ENCODE measurements at places on chromosomes 7 and 10.

- no peak for DNase-seq
These were observed 338.1 kb upstream of the SEMA3C start for GRCh38 chr7:81256991-81257390.

- DNase-seq = no peak
These were observed 68.0 kb downstream of the PIP4K2A start for GRCh38 chr10:22646388-22646853.

DNA sequence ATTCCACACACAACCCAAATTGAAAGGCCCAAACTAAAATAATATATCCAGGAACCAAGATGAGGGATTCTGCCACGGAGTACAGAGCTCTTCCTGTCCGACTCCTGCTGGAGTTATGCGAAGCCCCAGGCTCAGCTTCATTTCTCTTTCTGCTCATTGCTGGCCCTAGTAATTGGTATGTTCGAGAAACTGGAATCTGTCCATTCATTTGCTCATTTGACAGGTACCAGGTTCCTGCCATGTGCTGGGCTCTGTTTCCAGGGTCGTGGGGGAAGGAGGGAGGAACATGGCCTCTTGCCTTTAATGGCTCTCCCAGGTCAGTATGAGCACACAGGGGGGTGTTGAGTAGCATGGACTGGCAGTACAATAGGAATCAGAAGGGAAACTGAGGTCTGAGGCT lies 179.2 kb upstream of the SHH start:
- DNase-seq = no peak

- DNase-seq = no peak
These were observed 103.9 kb downstream of the SLC37A3 start for GRCh38 chr7:140294454-140294853.

DNA sequence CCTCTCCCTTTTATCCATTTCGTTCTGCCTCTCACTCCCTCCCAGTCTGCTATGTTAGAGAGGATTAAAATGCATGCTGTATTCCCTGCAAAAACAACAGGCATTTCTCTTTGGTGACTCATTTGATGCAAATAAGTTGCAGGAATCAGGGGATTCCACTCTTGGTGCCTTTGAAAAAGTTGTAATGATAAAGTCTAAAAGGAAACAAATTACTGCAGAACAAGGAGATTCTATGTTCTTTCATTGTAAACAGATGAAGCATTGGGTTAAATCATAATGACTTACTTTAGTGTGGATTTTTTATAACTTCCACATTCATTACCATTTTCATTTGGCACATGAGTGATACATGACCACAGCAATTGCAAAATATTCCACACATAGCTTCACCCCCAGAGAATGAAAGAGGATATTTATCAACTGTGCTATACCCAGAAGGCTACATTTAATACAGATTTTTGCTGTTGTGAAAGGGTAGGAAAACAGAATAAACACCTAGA lies 33.4 kb upstream of the ABLIM1 start:
- DNase-seq = no peak

DNA sequence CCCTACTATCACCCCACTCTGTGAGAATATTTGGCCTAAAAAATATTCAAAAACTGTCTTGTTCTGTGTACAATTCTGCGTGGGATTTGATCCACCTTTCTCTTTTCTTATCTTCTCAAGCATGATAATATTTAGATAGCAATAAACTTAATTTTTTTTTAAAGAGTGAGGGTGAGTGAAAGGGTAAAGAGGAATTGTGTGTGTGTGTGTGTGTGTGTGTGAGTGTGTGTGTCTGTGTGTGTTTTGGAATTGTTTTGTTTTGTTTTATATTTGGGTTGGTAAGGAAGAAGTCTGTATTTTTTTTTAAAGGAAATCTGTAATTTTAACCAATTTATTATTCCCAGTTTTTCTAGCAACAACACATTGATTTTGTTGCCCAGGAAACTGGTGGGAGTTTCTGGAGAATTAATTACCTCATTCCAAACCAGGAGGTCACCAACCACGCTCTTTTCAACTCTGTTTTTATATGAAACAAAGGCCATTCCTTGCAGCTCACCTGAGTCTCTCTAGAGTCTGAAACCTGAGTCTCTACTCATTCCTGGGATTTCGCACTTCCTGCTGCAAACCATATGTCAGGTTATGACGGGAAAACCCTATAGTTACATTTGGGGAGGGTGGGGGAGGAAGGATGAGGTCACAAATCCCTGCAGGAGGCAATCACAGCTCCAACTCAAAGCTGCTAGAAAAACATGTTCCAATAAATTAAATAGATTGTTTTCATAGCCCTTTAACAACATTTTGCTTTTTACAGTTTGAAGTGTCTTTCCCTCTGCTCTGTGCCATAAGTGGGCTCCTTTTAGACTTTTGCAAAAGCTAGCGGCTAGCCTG lies 38.1 kb upstream of the XPNPEP1 start:
- DNase-seq = no peak

DNA sequence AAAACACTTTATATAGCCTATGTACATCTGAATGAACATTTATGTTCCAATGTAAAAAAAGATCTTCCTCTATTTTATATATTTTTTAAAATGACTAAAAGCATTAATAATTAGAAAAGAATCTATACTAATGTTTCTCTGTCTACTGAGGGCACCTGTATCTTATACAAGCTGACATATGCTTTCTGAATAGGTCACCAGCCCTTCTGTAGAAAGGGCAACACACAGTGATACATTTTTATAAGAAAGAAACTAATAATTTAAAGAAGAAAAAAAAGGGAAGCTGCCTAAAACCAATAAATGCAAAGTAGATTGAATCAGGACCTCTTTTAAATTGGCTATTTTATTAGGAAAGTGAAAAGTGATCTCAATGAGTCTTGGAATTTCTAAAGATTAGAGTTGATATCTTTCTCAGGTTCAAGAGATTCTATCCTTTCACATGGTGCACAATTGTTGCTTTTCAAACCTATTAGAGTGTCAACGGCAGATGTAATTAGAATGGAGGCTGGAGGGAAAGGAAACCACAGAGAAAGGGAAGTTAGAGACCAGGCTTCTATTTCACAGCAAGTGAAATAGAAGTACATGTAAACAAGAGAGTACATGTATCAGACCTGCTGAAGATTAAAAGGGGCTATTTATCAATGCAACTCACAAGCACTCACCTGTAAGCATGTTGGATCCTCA lies 6.3 kb downstream of the MTPN start:
- DNase-seq = no peak

- no peak for DNase-seq
These were observed 114.9 kb upstream of the EEPD1 start for GRCh38 chr7:36038063-36038721.

GRCh38 chr7:65800890-65801341 lies 72.0 kb upstream of the VKORC1L1 start:
- DNase-seq = no peak

GRCh38 chr10:110629680-110630191 lies 14.4 kb upstream of the RBM20 start:
- DNase-seq = no peak

DNA sequence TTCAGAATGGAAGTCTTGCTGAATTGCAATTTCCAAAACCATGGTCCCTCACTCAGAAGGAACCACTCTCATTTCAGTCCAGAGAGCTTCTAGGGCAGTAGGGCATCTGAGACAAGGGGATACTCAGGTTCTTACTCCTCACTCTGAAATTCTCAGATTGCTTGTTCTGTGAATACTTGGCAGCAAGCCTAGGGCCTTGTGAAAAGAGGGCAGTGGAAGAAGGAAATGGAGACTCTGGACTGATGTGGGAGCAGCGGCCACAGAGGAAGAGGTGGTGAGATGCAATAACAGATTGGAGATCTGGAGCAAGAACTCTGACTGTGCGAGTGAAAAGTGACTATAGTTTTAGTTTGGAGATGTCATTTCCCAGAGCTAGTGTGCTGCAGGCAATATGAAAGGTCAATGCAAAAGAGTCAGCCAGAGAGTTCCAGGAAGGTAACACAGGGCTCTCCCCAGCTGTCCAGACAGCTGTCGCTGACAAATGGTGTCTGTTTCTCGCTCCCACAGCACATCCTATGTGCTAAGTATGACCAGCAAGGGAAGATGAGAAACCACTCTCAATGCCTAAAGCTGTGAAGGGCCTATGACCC lies 291.6 kb upstream of the KIAA1217 start:
- DNase-seq = no peak

GRCh38 chr7:112481121-112481736 lies 438 bp downstream of the LSMEM1 start:
- no peak for DNase-seq

DNA sequence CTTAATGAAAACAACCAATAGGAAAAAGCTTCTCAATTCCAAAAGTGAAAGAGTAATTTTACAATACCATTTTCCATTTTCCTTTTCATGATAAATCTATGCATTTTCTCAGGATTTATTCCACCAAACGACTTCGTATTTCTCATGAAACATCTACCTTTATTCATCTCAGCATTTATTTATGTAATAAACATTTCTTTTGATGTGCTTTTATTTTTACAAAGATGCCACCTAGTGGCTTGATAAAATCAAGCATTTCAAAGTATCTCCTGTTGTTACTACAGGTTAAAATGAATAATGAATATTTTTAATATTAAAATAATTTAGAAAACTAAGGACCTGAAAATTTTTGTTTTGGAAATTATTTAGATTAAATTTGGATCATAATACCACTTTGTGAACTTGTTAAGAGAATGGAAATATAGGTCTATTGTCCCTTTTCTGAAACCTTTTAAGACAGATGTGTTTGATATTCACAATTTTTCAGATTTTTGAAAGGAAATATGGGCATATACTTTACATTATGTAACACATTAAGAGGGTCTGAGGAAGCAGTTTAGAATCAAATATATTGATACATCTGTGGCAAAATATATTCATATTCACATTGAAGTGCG lies 2.7 kb upstream of the IQUB start:
- DNase-seq = no peak

DNA sequence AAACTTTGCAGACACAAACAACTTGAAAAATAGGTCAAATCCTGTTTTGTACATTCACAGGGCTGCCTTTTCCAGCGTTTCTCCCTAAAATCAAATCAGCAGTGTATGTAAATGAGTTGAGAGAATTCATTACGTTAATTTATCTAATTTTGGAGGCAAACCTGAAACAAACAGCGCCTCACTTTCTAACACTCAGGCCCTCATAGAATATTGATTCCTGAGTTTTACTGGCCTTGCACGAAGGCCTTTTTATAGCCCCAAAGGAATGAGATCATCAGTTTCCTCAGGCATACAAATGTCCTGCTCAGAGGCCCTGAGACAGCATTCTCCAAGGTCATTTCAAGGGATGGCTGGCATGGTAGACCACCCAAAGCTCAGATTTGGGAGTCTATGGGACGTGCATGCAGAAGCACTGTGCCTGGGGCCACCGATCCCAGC lies 131.7 kb upstream of the CHST15 start:
- no peak for DNase-seq

- no peak for DNase-seq
These were observed 30.6 kb downstream of the DNMBP start for GRCh38 chr10:99979066-99979685.

GRCh38 chr10:34581801-34582532 lies 233.1 kb downstream of the PARD3 start:
- no peak for DNase-seq

DNA sequence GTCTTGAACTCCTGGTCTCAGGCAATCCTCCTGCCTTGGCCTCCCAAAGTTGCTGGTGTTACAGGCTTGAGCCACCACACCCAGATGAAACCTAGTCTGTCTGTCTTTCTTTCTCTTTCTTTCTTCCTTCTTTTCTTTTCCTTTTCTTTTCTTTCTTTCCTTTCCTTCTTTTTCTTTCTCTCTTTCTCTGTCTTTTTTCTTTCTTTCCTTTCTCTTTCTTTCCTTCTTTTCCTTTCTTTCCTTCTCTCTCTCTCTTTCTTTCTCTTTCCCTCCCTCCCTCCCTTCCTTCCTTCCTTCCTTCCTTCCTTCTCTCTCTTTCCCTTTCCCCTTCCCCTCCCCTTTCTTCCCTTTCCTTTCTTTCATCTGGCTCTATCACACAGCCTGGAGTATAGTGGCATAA lies 185.2 kb downstream of the CACNB2 start:
- no peak for DNase-seq

DNA sequence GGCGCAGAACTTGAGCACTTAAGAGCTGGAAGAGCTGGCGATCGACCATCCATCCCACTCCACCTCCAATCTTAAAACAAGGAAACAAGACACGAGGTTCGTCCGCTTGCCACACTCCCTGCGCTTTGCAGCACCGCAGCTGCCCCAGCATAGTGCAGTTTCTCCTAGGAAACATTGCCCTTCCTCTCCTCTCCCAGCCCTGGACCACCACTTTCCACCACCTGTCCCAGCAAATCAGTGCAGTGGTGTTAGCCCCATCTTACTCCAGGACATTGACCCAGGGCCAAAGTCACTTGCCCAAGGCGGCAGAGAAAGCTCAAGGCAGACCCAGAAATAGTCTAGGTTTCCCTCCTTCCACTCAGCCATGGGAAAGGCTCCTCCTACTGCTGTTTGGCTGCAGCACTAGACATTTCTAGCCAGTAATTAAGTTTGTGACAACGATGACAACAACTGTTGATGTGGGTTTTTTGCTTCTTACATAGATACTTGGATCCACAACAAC lies 1.5 kb upstream of the PARD3 start:
- no peak for DNase-seq

GRCh38 chr10:114684822-114685209 lies 26.7 kb upstream of the ABLIM1 start:
- no peak for DNase-seq

- DNase-seq = no peak
These were observed 8.8 kb upstream of the SPAM1 start for GRCh38 chr7:123916240-123916724.

- DNase-seq = no peak
These were observed 53.8 kb upstream of the SEC61G start for GRCh38 chr7:54812756-54813322.

- DNase-seq = no peak
These were observed 82.2 kb downstream of the EPDR1 start for GRCh38 chr7:38002689-38003088.

DNA sequence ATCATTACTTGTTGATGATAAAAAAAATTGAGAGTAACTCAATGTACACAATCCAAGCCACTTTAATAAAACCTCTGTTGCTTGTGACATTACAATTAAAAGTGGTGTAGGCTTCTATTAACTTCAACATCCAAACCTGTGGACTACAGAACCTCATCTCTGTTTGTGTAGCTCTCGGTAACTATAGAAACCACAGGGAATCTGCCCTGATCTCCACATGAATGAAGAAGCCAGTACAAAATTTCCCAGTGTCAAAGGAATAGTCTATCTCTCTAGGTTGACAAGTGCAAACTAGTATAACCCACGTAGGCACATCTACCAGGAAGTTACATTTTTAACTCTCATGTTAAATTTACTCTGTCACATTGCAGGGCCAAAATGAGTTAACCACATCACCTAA lies 204.3 kb downstream of the CHCHD3 start:
- DNase-seq = no peak

DNA sequence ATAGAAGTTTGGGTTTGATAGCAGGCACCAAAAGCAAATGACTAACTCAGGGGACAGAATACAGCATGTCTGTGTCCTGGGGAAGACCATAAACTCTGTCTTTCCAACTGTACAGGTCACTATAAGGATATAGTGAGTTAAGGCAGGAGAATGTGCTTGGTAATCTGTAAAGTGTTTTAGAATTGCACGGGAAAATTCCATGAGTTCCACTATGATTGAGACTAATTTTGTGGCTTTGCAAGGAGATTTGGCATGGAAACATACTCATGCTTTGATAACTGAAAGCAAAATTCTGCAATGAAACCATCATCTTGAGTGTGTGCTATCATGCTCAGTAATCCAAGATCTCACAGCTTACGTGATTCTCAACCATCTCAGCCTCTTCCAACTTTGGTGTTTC lies 152.6 kb downstream of the PKD1L1 start:
- DNase-seq = no peak

GRCh38 chr7:133638857-133639256 lies 386.0 kb downstream of the EXOC4 start:
- DNase-seq = no peak
